ENCODE measurements at places on chromosomes 2 and 18.

- DNase-seq: no peak
These were observed 201.2 kb downstream of the SUCLG1 start for GRCh38 chr2:84257831-84258230.

GRCh38 chr2:51718881-51719280 is 686.9 kb upstream of the NRXN1 start:
- DNase-seq: no peak

GRCh38 chr2:129067070-129067469 is 748.4 kb upstream of the HS6ST1 start:
- no peak for DNase-seq

DNA sequence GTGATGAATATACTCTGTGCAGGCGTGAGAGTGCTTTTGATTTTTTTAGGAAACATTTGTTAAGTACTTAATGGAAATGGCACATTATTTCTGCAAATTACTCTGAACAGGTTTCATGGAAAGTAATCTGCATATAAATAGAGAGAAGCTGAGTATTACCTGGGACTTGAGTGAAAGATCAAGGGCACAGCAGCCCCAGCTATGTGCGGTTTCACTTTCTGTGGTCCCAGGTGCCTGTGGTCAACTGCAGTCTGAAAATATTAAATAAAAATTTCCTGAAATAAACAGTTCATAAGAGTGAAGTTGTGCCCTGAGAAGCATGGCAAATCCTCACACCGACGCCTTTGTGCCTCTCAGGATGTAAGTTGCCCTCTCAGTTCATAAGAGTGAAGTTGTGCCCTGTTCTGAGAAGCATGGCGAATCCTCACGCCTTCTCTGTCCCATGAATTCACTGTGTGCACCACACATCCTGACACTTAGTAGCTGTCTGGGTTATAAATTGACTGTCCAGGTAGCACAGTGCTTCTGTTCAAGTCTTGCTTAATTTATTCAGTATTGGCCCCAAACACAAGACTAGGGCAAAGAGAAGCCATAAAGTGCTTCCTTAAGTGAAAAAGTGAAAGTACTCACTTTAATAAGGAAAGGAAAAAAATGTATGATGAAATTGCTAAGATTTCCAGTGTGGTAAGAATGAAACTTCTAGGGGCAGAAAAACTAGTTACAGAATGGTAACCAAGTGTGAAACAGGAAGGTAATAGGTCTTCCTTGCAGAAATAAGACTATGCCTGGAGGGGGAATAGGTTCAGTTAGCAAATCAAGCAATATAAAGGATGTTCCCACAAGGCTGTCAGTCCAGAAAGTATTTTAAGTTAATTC is 4.3 kb upstream of the SNTG2 start:
- no peak for DNase-seq

DNA sequence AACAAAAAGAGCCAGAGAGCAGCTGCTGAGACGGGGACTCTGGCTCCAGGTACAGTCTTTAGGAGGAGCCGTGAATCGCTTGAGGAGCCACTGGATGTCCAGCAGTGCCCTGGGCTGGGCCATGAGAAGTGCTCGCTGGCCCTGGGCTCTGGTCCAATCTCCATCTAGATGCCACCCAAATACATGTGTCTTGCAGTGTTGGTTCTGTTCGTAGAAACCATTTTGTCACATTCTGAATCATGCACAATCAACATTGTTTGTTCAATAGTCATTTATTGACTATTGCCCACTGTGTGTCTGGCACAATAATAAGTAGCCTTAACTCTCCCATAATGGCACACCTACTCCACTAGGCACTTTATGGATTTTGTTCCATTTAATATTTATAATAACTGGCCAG is 26.1 kb downstream of the TYMS start:
- no peak for DNase-seq

GRCh38 chr2:143844986-143845385 is 674.9 kb downstream of the ZEB2 start:
- no peak for DNase-seq

DNA sequence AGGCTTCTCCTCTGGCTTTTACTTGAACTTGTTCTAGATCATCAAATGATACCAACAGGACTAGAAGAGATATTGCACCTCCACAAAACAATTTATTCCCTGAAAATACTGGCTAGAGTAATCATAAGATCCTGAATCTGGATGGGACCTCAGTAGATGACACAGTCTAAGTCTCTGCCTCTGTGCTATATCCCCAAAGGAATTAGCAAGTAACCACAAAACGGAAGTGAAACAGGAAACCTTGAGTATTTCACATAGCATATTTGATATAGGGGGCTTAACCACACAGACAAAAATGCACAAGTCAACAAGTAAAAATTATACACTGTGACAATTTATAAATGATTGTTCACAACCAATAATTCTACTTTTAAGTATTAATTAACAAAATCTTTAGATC is 456.9 kb upstream of the TNP1 start:
- DNase-seq: peak; percentile 84

- peak; percentile 33 for DNase-seq
These were observed 91.1 kb downstream of the CABLES1 start for GRCh38 chr18:23226391-23226790.

GRCh38 chr2:190451561-190452176 is 43.5 kb downstream of the MFSD6 start:
- DNase-seq: no peak

DNA sequence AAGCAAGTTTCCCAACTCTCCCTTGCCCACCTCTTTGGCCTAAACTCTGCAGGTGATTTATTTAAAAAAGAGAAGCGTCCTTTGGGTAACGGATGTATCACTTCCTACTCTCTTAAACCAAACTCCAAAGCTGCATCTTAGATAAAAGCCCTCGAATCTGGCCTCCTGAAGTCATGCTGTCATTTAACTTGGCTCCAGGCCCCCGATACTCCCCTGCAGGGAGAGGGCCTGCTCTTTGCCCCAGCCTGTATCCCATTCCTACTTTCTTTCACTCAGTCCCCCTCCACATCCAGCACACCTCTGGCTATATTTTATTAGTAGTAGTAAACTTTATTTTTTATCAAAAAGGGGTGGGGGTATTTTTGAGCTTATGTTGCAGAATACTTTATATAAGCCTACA is 19.0 kb downstream of the TEKT4 start:
- no peak for DNase-seq

DNA sequence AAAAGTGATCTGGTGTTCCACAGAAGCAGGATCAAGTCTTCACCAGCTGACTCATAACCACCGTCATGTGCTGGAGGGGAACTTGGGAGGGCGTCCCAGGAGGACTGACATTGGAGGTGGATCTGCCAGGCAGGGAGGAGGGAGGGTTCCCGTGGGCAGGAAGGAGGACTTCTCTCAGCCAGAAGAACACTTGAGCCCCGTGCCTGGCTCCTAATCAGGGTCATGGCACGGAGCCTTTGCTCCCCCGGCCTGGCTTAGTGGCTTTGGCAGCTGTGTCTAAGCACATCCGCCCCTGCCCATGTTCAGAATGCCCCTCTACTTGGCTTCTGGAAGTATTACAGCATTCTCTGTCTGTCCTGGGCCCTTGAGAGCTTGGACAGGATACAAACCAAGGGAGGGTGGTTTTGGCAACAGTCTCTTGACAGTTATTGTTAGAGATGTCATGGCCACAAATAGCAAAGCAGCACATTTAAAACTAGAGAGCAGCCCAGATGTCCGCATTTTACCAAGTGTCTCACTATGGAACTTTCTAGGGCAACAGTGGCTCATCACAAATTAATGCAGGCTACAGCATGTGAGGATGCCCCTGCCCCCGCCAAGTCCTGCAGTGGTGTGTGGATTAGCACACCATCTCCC is 11.5 kb downstream of the PPP1R7 start:
- DNase-seq: peak; percentile 60
